Fibroblast of skin of right quadriceps (primary cell): ENCODE measurements at places on chromosomes 12 and 14.

DNA sequence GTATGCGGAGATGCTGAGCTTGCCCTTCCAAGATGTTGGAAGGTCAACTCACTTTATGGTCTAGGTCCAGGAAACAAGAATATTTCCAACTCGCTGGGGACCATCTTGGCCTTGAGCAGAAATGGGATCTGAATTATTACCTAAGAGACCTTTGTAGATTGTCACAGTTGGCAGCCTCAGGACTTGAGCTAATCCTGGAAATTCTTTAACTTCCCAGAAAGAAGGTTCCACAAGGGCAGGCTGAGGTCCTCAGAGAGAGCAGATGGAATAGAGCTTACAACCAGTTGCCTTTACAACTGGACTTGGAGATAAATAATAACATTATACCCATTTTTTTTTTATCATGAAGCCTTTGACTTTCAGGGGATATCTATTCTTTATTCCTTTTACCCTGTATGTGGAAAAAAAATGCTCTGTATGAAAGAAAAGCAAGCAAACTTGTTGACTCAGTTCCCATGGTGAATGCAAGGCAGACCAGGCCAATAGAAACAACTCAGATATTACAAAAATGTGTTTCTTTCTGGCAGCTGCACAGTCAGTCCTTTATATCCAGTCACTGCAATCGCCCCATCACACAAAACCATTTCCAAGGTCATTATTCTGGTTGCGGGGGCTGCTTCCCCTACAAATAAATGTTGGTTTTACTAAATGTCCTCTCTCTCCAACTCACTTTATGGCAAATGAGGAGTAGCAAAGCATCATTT lies 401.4 kb downstream of the ZFP36L1 start:
- peak; percentile 52 for DNase-seq

DNA sequence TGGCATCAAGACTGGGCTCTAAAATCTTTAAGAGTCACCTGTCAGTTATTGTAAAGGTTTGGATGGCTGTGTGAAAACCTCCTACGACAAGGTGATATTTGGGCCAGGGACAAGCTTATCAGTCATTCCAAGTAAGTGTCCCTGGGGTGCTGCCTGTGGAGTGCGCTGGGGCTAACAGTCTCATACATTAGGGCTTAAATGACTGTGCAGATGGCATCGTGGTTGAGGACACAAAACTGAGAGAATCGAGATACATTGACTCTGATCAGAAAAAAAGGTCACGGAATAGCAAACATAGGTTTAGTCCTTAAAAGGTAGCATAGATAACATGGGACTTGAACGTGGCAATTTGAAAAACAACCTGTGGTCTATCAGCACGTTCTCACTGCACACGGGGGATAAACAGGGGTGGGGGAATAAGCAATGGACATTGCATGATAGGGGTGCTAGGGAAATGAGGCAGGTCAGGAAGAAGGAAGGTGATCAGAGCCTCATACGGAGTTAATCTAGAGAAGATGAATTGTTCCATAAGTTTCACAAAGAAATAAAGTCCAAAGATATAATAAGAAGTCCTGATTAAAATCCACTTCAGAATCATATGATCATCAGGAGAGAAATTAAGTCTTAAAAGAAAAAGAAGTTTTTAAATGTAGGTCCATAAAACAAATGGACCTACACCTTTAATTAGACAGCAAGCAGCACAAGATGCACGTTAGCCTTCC lies 100.3 kb downstream of the DAD1 start:
- DNase-seq: no peak

- peak; percentile 77 for DNase-seq
Observed at GRCh38 chr14:100828031-100828769, 2.3 kb downstream of the MEG3 start.

- no peak for DNase-seq
Observed at GRCh38 chr12:79046021-79046420, 181.4 kb downstream of the SYT1 start.

DNA sequence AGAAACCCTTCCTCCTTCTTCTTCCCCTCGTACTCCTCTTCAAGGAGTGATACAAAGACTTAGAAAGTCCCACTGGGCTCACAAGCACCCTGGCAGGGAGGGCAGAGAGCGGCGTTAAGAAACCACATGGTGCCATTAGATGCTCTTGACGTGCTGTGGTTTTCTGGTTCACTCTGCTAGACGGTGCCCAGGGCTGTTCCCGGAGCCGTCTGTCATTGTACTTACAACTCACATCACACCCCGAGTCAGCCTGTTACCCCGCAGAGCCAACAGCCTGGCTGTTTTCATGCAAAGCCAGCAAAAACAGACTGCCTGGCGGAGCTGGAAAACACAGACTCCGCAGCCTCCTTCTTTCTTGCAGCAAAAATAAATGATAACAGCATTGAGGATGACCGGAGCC lies 232.6 kb upstream of the TBX3 start:
- DNase-seq: no peak

- peak; percentile 48 for DNase-seq
Observed at GRCh38 chr12:124543052-124543589, 24.3 kb downstream of the NCOR2 start.

DNA sequence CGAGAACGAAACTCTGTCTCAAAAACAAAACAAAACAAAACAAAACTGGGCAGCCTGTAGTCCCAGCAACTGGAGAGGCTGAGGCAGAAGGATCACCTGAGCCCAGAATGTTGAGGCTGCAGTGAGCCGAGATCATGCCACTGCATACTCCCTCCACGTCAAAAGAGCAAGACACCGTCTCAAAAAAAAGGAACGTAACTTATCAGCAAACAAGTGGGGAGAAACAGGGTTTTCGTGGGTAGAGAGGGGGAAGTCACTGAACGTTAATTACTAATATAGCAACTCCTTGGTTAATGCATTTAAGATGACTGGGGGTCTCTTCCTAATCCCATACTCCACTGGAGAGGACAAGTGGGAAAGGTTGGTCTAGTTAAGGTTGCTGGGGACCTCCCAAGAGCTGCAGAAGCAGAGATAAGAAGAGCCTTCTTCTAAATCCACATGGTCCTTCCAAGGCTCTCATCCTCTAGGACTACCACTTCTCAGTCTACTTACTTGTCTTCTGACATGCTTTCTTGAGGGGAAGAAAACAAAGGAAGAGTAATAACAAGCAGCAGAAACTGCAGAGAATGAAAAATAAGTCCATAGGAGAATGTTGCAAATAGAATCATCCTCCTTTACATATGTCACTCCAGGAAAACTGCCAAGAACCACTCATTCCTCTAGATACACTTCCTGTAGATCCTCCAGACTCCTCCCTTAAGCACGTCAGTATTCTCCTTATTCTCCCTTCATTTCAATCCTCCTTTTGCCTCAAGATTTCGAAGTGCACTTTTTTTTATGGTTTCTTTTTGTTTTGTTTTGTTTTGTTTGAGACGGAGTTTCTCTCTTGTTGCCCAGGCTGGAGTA lies 5.8 kb downstream of the NUMB start:
- peak; percentile 92 for DNase-seq

- peak; percentile 74 for DNase-seq
Observed at GRCh38 chr12:2212971-2213869, 160.4 kb downstream of the CACNA1C start.

DNA sequence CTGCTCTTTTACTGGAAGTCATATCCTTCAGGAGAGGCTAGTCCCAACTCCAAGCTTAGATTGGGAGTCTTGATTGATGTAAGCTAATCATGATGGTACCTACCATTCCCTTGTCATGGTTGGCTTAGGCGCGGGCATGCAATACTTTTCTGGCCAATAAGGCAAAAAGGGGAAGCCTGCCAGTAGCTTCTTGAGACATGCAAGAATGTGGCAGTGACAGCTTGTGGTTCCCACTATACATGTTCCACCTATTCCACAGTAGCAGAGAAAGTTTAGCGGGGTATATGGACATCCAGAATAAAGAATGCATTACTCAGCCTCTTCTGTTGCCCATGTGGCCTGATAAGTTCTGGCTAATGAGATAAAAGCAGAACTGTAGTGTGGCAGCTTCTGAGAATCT lies 55.0 kb downstream of the AP5M1 start:
- DNase-seq: no peak

GRCh38 chr14:34956931-34957330 lies 25.9 kb upstream of the SRP54 start:
- no peak for DNase-seq

DNA sequence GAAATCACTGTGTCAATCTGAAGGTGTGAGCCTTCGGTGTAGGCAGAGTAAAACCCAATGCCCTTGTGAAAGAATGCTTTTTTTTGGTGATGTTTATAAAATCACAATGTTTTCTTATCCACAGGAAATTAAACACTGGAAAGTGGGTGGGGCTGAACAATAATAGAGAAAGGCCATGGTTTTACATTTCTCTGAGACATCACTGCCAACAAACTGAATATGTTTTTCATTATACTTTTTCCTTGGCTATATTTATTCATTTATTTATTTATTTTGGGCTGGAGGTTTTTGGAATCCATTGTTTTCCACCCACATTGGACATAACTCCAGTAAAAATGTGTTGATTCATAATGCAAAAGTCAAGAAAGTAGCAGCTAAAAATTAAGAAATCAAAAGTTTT lies 16.9 kb downstream of the LRRK2 start:
- DNase-seq: no peak
